NCI-H524 treated with DMSO at 0.1 percent for 48 hours (cell line): ENCODE measurements at places on chromosomes 2 and 18.

DNA sequence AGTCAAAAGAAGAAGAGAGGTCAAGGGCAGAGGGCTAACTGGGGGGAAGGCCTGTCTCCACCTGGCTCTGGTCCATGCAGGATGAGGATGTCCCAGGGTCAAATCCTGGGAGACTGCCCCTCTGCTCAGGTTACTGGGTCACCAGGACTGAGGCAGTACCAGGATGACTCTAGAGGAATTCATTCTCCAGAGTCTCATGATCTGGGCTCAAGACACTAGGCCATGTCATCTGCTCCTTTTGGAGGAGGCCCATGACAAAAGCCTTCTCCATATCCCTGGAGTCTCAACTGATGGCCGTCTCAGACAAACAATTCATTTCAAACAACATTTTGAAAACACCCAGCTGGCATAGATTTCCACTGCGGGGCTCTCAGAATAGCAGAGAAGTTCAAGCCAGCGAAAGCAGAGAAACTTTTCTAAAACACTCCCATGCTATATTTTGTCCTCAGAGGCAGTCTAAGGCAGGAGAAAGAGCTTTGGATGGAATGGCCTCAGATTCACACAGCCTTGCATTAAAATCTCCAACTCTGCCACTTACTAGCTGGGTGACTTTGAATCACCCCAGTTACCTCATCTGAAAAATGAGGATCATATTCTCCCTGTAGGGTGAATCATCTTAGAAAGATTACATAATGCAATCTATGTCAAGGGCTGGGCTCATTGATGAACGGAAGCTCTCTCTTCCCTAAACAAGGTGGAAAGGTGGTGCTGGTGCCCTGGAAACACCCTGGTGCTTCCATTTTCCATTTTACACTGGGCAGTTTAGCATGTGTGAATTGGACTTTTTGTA lies 48.8 kb upstream of the LCLAT1 start:
- no peak for DNase-seq

DNA sequence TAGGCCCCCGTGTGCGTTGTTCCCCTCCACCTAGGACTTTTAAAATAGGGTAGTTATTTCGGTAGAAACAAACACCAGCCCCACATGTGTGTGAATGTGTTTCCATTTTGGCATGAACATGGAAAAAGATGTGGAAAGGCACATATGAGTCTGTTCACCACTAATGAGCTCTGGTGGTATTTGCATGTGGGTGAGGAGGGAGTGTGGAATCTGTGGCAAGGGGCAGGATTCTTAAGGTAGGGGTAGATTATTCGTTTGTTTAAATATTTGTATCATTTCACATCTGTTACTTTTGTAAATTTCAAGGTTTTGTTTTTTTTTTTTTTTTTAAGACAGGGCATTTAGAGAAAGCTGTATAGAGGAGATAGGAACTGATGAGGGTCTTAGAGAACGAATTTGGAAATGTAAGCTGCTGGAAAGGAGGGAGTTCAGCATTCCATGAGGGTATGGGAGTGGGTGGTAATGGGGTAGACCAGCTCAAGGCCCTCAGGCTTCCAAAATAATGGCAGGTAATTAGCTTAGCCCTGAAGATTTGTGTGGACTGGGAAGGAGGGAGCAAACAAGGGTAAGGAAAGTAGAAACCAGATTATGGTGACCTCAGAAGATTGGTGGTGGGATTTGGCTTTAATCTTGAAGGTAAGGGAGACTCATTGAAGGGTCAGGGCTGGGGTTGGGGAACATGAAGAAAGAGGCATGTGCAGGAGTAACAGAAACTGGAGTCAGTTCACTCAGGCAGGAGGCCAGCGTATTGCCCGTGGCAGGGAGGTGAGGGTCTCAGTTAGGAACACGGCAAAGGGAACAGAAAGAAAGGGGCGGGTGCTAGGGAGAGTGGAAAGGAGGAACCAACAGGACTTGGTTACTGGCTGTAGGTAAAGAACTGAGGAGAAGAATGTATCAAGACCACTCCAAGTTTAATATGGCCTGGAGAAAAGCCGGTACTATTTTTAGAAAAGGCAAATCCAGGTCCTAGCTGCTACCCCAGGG lies 123.6 kb downstream of the PLB1 start:
- no peak for DNase-seq

GRCh38 chr2:220877897-220878296 lies 694.2 kb downstream of the EPHA4 start:
- no peak for DNase-seq

DNA sequence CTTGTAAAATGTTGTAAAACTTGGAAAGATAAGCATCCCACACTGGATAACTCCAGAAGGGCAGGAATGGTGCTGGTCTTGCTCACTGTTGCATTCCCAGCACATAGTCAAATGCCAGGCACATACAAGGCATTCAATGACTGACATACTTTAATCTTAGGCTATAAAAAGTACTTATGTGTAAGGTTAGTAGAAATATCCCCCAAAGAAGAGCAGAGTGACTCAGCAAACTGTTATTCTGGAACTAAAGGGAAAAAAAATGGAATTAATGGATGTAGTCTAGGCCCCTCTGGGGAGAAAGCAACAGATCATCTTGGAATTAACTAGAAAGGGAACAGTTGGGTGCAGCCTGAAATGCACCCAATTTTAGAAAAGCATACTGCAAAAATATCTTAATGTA lies 9.0 kb downstream of the ZBTB14 start:
- DNase-seq, result no peak
